ENCODE measurements at places on chromosomes 12 and 14.

- DNase-seq, result no peak
Observed at GRCh38 chr12:91985002-91985787, 160.5 kb downstream of the BTG1 start.

DNA sequence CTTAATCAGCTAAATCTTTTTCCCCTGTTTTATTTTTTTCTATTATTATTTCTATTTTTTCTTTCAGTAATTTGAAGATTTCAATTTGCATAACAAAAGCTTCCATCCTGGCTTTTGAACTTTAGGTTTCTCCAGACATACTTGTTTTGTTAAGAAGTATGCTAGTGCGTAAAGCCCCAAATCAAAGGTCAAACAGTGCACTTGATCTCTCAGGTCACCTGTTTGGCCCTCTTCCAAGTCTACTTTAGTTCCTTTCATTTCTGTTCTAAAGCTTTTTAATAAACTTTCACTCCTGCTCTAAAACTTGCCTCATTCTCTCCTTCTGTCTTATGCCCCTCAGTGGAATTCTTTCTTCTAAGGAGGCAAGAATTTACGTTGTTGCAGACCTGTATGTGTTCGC, 54.6 kb upstream of the ATXN7L3B start:
- no peak for DNase-seq

DNA sequence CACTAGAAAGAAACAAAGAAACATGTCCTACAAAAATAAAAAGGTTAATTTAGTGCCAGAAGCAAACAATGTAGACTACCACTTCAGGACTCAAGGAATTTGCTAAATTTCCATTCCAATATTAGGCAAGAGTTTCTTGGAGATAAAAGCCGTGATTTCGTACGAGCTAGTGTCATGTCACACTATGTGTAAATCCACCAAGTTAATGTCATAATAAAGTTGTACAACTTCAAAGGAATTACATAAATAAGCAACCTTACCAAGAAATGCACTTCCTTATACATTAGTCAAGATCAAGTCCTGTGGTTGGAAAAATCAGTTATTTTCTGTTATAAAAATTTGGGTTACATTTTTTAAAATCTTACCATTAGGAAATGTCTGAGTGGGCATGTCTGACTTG, 1222.8 kb downstream of the GALC start:
- DNase-seq, result no peak

GRCh38 chr12:6376870-6377666, 1.7 kb upstream of the SCNN1A start:
- DNase-seq, result no peak

GRCh38 chr14:52599974-52600373, 47.3 kb downstream of the GPR137C start:
- no peak for DNase-seq

GRCh38 chr12:27179400-27180214, 64.5 kb upstream of the STK38L start:
- peak; percentile 97 for DNase-seq

DNA sequence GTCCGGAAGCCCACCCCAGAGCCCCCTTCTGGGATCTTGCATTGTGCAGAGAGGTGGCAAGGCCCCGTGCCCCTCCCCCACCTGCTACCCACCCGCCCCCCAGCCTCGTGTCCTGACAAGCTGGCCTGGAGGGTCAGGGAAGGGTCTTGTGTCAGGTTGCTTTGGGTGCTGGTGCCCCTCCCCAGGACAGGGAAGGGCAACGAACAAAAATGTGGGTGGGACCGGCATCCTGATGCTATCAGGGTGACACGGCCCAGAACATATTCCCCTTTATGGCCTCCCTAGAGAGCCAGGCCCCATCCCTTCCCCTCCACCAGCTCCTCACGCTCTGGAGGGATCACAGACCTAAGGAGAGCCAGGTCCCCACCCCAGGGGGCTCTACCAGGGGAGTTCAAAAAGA, 38.7 kb upstream of the TMEM179 start:
- DNase-seq, result no peak

- DNase-seq, result no peak
Observed at GRCh38 chr12:59780605-59781135, 184.8 kb downstream of the SLC16A7 start.

GRCh38 chr14:72906879-72907278, 13.0 kb upstream of the DPF3 start:
- no peak for DNase-seq

GRCh38 chr14:63387711-63388110, 69.0 kb upstream of the GPHB5 start:
- no peak for DNase-seq

DNA sequence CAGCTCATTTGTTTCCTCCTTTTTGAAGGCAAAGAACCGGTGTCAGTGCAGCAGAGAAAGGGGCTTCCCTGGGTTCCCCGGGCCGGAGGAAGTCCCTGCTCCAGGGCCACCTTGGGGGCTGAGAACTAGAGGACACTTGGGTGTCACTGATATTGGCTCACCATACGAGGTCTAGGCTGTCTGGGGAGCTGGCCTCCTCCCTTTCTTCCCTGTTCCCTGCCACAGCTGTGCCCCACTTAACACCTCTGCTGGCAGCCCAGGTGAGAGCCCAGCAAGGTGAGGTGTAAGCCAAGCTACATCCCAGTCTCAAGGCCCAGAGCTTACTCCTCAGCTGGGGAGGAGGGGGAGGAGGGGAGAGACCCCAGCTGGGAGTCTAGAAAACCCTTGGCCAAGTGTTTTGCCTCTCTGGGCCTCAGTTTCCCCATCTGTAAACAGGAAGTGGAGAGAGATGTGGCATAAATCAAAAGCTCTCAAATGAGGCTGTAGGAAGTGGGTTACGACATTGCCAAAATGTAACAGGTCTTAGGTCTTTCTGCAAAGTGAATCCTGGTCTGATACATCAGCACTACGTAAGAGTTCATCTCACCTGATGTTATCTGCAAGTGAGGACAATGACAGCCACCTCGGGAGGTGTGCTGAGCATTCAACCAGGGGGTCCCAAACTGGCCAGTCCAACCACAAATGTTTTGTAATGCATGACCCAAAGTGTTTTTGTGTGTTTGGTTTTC, 25.5 kb downstream of the RASAL1 start:
- DNase-seq, result no peak

GRCh38 chr14:68922886-68923285, 56.2 kb downstream of the ACTN1 start:
- DNase-seq, result no peak

DNA sequence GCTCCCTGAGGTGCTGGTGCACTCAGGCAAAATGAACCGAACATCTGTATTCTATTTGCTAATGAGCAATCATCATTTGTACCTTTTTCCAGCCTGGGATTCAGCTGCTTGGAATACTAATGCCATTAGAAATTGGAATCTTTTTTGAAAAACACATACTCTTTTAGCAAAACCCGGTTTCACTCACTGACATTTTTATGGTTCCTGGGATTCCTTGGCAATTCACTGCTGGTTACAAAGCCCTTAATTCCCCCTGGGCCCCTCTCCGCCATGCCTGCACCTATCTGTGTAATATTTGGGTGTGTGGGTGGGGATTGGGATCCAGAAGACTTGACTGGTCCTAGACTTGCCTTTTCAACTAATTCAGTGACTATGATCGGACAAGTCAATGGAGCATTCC, 199.1 kb downstream of the FOXN3 start:
- no peak for DNase-seq

DNA sequence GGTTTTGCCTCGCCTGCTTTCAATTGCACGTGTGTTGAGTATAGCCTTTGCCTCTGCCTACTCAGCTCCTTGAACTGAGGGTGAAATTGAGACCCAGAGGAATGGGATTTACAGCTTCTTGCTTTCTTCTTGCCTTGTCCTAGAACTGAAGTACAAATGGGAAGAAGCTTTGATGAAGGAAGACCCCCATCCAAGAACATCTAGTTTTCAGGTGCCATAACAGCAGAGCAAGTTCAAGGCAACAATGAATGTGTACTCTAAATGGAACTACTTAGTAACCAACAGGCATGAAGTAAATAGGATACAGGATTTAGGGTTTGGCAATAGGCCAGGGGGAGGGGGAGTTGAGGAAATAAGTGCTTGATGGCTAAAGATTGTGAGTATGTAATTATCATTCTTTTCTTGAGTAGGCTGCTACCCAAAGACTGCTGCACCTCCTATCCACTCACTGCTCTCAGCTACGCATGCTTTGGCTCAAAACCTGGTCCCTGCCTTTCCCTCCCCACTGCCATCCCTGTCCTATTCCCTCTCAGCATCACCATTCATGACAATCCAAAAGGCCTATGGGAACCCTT, 2.1 kb downstream of the GPX2 start:
- no peak for DNase-seq

GRCh38 chr12:106285982-106286381, 16.6 kb upstream of the TCP11L2 start:
- DNase-seq, result no peak

Measured in LNCaP clone FGC (cell line).